ENCODE measurements at places on chromosomes 1 and 21.

DNA sequence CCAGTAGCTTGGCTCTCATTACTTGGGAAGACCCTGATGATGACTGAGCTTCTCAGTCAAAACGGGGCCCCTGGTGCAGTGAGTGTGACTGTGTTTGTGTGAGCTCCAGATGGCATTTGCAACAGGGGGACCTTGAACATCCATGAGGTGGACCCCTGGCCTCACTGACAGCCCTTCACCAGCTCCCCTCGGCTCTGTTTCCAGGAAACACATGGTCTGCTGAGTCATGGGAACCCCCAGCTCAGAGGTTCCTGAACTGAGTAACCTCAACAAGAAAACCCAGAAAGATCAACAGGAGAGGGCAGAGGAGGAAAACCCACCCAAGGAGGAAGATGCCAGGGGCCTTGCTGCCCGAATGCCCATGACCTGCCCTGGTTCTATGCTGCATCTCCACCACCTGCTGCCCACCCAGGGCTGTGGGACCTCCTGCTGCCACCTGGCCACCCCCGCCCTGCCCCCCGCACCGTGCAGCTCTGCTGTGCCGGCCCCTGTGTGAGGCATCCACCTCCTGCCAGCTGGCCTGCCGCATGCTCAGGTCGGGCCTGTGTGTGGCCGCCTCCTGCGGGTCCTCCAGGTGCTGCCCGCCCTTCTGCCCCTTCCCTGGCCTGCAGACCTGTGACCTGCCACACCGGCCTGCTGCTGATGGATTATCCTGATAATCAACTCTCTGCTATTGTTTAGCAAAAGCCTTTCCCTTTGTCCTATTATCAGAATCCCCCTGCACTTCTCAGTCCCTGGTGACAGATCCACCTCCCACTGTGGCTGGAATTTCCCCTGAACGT, 4.2 kb upstream of the KRTAP12-1 start:
- DNase-seq: no peak

DNA sequence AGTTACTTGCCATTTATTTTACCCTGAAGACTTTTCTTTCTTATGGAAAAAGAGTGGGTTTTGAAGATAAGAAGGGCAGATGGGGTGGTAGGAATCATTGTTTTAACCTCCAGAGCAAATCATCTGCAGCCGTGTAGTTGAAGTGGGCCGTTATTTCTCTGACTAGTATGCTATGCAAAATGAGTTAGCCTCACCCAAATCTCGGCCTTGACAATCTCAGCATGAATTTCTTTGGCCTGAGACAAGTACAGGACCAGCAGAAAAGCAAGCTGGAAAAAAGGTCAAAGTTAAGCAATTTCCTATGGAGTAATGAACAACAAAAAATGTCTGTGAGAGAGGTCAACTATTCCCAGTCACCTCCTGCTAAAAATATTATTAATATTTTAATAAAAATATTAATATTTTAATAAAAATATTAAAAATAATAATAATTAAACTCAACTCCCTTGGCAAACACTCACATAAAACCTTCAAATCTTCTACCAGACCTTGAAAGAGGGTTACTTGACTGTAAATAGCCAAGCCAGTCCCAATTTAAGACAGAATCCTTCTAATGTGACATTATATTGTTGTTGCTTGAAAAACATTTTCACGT, 6.8 kb upstream of the TEKT2 start:
- DNase-seq: no peak

DNA sequence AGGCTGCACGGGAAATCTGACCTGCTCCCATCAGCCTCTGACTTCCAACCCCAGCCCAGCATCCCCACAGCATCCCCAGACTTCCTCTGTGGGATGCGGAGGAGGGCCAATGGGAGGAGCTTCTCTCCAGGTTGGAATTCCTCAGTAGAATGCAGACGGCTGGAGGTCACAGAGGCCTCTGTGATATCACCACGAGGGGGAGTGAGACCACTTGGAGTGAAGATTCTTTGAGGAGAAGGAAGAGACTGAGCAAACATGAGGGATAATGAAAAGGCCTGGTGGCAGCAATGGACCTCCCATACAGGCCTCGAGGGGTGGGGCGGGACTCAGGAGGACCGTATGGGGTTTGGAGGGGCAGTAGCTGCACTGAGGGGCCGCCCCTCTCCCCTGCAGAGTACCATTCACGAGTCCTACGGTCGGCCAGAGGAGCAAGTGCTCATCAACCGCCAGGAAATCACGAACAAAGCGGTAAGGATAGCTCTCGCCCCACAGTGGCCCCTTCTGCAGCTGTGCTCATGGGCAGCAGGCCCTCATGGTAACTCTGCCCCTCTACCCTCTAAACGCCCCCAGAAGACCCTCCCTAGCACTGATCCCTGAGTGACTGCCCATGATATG, at the start of gene CATSPER4:
Gene CATSPER4, plus strand, starts transcription at position 230 of the 615 bp plus-strand sequence. Its CDS starts 26 bp downstream, at position 256.
- no peak for DNase-seq

DNA sequence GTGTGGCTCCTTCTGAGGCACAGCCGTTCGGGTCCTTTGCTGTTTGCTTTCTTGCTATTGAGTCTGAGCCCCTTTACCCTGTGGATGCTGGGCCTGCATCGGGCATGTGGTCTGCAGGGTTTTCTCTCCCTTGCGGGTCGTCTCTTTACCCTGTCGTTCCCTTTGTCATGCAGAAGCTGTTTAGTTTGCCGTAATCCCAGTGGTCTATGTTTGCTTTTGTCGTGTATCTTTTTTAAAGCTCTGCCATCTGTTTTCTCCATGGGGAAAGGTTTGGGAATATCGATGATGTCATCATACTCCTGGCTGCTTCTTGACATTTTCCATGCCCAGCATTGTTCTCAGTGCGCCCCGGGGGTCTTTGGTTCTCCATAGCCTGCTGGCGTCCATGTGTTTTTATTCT, 68.2 kb downstream of the AGPAT3 start:
- no peak for DNase-seq

DNA sequence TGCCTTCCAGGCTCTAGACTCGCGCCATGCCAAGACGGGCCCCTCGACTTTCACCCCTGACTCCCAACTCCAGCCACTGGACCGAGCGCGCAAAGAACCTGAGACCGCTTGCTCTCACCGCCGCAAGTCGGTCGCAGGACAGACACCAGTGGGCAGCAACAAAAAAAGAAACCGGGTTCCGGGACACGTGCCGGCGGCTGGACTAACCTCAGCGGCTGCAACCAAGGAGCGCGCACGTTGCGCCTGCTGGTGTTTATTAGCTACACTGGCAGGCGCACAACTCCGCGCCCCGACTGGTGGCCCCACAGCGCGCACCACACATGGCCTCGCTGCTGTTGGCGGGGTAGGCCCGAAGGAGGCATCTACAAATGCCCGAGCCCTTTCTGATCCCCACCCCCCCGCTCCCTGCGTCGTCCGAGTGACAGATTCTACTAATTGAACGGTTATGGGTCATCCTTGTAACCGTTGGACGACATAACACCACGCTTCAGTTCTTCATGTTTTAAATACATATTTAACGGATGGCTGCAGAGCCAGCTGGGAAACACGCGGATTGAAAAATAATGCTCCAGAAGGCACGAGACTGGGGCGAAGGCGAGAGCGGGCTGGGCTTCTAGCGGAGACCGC, 2.0 kb upstream of the OLIG2 start:
- no peak for DNase-seq

- DNase-seq: no peak
Measured at GRCh38 chr1:72322910-72323309, 40.6 kb upstream of the NEGR1 start.

DNA sequence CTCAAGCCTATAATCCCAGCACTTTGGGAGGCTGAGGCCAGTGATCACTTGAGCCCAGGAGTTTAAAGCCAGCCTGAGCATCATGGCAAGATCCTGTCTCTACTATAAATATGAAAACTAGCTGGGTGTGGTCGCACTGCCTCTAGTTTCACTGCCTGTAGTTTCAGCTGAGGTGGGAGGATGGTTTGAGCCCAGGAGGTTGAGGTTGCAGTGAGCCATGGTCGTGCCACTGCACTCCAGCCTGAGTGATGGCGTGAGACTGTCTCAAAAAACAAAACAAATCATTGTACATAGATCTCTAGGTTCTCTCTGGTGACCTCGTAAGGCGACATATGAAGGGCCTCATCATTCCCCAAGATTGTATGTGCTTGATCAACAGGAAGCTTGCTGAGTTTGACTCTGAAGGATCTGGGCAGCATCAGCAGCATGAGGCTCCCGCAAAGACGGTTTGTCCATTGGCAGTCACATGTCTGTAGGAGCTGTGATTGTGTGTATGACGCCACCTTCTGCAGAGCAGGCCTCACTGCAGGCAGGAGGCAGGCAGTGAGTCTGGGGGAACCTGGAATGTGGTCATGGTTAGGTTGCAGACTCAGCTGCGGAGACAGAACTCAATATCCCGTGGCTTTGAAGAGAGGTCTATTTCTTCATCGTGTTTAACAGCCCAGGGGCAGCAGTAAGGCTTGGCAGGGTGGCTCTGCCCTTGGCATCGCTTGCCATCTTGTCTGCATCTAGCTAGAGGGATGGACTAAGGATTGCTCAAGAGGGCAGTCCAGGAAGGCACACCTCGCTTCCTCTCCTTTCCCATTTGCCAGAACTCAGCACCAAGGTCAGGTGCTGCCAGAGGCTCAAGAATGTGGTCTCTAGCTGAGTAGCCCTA, 14.0 kb downstream of the ATP5PO start:
- no peak for DNase-seq

- DNase-seq: no peak
Measured at GRCh38 chr1:233113009-233113879, 162.8 kb downstream of the NTPCR start.

- DNase-seq: no peak
Measured at GRCh38 chr1:103058391-103058790, 49.9 kb downstream of the COL11A1 start.
